Activated T-cell treated with anti-CD3 and anti-CD28 coated beads for 48 hours (primary cell): ENCODE measurements at places on chromosomes 2 and 18.
A peak's percentile ranks its signal among the peaks of the same experiment; 100 is the strongest.

- DNase-seq: no peak
These were observed 60.5 kb upstream of the ALKAL2 start for GRCh38 chr2:348361-348916.

- no peak for DNase-seq
These were observed 82.0 kb downstream of the DYM start for GRCh38 chr18:49378458-49378857.

GRCh38 chr18:5197032-5197434 is at the start of gene AKAIN1:
AKAIN1 (minus strand) TSS chr18:5197257; CDS start chr18:5197053, 204 bp downstream.
- peak; percentile 21 for DNase-seq

- no peak for DNase-seq
These were observed 7.7 kb upstream of the MMADHC start for GRCh38 chr2:149595056-149595963.

GRCh38 chr2:43033016-43033270 is 193.5 kb downstream of the ZFP36L2 start:
- no peak for DNase-seq

DNA sequence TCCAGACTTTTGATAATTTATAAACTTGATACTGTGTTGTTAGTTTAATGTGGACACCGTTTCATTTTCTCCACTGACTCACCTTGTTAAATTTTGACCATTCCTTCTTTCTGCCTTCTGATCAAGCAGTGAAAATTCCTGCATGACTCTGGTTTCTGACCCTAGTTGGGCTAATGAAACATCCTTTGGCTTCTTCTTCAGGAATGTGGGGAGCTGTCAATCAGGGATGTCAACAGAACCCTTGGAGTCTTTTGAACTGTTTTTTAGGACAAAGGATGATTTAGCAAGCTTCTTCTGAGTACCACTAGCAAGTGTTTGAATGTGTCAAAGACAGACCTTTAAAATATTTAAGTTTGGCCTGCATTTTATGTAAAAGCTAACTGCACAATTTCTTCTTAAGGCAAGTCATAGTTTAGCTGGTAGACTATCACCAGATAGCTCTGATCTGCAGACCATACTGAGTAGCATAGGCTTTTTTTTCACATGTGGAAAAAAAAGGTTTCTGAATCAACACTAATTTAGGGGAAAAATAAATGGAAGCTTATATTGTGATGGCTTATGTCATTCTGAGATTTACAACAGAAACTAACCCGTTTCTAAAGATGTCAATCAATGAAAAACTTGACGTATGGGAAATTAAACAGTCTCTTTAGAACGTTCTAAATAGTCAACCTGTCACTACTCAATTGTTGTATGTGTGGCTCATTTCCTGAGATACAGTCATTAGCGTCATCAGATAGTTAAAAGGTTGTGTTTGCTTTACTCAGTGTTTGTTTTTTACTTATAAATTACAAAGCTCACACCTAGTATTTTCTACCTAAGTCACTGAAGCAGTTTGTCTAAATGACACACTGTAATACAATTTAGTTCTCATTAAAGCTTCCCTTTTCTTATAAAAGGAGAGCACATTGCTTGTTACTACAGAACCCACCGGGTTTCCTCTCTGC is 311.4 kb downstream of the PTPRM start:
- DNase-seq: no peak

DNA sequence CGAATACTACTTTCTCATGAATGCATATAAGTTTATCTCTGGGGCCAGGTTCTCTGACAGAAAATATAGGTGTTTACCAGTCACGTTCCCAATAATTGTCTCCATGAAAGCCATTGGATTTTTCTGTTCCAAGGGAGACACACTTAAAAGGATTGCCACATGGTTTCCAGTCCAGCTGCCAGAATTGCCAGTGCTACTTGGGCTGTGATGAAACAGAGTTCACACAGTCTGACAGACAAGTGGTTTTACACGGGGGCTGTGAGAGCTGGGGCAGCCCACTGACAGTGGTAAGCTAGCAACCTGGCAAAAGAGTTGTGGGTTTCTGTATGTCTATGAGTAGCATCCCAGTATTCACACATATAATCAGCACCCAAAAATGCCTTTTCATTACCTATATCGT is 27.7 kb upstream of the ATRAID start:
- DNase-seq: no peak

DNA sequence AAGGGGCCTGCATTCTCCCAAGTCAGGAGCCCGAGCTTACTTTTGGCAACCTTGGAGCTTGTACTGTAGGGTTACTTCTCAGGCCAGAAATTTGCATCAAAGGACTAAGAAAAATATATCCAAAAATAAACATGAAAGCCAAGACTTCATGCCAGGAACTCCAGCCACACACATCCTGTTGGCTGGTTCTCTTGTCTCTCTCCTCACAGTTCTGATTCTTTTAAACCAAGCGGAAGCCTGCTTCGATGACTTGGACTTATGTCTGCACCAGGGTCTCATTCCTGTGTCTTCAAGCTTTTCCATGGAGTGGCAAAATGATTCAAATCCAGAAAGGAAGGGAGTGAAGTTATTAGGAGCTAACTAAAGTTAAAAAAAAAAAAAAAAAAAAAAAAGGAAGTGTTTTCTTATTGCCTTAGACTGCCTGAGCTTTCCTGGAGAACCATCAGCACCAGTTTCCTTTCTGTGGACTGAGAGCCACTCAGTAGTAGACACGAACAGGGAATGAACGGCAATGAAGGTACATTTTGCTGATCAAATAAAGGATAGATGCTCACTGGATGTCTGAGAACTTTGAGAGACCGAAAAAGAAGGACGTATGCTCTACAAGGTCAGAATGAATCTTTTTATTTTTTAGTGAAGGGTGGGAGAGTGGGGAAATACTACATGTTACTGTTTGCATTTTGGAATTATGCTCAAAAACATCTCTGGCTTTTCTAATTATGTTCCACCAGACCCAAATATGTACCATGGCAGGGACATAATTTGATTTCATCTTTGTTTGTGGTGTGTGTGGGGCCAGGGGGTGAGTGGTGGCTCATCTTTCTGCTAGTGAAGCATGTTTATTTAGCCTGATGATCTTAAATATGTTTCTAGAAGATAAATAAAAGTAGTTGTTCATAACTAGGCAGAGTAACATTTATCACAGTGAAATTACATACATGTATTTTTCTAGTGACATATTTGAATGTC is 86.0 kb downstream of the RAPGEF4 start:
- no peak for DNase-seq

- DNase-seq: no peak
These were observed 9.5 kb downstream of the CAPN10 start for GRCh38 chr2:240596080-240596460.
